Stimulated activated CD4-positive, alpha-beta T cell treated with anti-CD3 and anti-CD28 coated beads, Interleukin-2, amount 100 ng/mL, for 48 hours (primary cell): ENCODE measurements at places on chromosomes 13 and 19.

GRCh38 chr19:57870225-57870624 lies 18.6 kb downstream of the ZNF814 start:
- DNase-seq = no peak

DNA sequence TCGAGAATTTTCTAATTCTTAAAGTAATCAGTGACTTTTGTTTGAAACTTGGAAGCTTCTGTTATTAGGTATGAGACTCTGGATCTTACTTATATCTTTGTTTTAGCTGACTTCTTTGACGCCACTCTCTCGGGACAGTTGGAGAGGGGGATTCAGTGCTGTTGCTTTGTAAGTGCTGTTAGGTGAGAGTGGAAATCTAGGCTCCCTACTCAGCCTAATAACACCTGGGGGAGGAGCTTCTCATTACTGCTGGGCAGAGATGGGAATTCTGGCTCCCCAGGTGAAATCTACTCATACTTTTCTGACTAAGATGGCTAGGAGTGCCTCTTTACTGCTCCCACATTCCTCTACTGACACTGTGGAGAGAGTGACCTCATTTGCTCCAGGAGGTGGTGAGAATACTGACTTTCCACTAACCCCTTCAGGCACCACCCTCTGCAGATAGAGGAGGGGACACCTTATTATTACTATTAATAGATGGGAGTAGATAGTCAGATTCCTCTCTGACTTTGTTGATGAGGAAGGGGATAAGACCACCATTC lies 324.9 kb upstream of the SPRY2 start:
- no peak for DNase-seq

- DNase-seq = no peak
These were observed 102.7 kb downstream of the KDM4B start for GRCh38 chr19:5071579-5071978.

DNA sequence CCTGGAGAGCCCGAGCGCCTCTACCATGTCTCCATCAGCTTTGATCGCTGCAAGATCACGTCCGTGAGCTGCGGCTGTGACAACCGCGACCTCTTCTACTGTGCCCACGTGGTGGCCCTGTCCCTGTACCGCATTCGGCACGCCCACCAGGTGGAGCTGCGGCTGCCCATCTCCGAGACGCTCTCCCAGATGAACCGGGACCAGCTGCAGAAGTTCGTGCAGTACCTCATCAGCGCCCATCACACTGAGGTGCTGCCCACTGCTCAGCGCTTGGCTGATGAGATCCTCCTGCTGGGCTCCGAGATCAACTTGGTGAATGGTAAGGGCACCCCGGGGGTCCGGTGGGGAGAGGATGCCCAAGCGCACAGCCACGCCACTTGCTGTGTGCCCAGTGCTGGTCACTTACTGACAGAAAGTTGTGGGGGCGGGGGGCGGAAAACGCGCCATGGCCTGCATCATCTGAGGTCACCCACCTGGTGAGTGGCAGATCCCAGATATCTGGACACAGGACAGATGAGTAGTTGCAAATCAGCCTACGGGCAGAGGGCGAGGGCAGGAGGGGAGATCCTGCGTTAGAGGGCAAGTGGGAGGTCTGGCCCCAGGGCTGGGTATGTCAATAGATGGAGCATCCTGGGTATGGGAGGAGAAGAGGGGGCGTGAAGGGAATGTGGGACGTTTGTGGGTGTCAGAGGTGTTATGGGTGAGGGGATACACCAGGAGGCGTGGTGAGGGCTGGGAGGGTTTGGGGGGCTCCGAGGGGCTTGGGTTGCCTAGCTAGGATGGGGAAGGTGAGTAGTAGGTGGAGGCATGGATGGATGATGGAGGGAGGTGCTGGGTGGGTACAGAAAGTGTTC lies 9.8 kb downstream of the ZSWIM4 start:
- no peak for DNase-seq

DNA sequence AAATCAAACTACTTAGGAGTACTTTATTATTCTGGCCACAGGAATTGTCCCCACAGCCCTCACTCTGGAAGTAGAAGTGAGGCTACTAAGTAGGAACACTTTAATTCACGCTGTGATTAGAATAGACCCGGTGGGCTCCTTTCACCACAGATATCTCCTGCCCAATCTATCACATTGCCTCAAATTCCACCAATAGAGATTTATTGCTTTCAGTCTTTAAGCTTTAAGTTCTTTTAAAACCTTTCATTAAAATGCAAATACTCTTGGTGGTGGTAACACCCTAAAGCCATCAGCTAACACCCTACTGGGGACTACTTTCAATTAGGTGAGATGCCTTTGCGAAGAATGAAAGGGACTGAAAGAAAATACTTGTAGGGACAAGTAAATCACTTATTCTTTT lies 181.9 kb downstream of the DACH1 start:
- DNase-seq = no peak

- DNase-seq = no peak
These were observed 1202.8 kb downstream of the DIAPH3 start for GRCh38 chr13:58960888-58961287.

- DNase-seq = no peak
These were observed 145.2 kb downstream of the USP12 start for GRCh38 chr13:27026396-27026795.

- no peak for DNase-seq
These were observed 9.9 kb upstream of the NCR1 start for GRCh38 chr19:54896036-54896435.

- no peak for DNase-seq
These were observed 17.7 kb downstream of the GPC6 start for GRCh38 chr13:93244141-93244917.

- DNase-seq = no peak
These were observed 6.2 kb upstream of the SDHAF1 start for GRCh38 chr19:35988824-35989223.

GRCh38 chr19:13849991-13850909 lies 26.7 kb upstream of the NANOS3 start:
- peak; percentile 67 for DNase-seq

DNA sequence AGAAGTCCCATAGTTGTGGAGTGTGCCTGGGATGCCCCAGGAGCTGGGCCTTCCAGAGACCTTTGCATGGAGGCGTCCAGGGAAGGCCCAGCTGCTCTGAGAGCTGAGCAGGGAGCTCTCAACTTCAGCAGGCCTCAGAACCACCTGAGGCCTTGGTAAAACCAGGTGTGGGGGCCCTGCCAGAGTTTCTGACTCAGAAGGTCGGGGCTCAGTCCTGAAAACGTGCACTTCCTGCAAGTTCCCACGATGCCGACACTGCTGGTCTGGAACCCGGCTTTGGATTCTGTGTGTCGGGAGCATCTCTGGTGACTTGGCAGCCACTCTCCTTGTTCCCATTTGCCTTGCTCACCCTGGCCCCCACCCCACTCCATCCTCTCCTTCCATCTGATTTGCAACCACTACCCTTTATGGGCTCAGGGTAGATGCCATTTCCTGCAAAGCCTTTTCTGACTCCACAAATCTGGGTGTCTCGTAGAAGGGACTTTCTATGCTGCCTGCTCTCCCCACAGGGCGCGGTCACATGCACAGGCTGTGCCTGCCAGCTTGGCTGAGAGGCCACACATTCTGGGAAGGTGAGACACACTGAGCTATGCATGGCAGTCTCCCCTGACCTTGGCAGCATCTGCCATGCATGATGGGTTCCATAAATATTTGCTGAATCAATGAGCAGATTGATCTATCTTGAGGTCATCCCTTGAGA lies 244.7 kb downstream of the COL4A1 start:
- no peak for DNase-seq

DNA sequence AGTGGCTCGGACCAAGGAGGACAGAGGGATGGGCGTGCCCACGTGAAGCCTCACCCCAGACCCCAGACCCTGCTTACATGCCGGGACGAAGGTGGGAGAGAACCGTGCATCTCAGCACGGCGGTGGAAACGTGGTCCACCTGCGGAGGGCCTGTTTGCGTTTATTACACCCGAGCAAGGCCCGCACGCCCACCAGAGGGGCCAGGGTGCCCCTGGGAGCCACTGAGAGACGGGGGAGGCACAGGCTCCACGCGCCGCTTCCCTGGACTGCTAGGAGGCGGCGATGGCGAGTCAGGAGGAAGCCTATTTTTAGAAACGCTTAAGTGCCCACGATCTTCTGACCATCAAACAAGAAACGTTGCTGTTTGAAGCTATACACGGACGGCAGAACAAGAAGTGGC lies 80.7 kb downstream of the ATP11A start:
- DNase-seq = no peak

GRCh38 chr19:40452016-40452415 lies 7.9 kb upstream of the SERTAD3 start:
- DNase-seq = no peak

DNA sequence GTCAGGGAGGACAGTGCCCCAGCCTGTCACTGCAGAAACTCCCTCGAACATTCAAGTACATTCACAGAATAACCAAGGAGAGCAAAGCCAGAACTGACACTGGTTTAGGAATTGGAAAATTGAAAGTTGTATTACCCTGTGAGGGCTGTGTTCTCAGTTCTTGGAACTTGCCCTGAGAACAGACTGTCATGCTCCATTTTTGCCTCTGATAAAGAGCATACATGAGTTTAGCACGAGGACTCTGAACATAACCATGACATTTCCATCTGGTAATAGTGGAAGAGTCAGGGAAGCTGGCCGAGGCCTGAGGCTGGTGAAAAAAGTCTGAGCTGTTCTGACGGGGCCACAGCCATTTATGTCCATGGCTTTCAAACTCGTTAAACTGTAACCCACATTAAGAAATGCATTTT lies 15.2 kb upstream of the SLC25A30 start:
- no peak for DNase-seq

- DNase-seq = no peak
These were observed 38.7 kb downstream of the HTR2A start for GRCh38 chr13:46858163-46858562.

DNA sequence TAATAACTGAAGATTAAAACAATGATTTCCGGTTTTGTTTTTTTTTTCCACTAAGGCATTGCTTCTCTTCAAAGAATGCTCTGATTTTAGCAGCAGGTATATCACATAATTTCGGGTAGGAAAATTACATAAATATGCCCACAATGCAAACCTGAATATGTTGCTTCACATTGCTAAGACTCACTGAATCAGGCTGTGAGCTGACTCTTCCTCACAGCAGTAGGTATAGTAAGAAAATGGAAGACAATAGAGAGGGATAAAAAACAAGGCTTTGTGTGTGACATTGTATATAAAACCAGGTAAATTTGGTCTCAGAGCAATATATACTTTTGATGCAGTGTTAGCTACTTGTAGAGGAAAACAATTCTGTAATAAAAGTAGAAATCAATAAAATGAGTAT lies 1355.0 kb downstream of the OLFM4 start:
- no peak for DNase-seq

DNA sequence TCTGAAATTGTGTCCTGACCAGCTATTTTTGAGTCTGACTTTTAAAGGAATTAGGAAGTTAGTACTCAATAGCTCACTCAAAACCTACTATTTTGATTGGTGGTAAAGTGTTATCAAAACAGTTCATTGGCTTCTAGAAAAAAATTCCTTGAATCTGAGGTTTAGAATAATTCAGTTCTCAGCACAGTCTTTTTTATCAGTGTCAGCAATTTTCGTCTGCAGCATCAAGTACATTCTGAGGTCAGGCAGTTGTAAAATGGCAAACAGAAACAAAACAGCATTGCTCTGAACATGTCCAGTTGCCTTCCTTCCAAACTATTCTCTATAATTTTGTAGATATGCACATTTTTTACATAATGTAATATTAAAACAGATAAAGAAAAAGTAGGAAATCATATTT lies 1644.1 kb downstream of the SLITRK5 start:
- no peak for DNase-seq

DNA sequence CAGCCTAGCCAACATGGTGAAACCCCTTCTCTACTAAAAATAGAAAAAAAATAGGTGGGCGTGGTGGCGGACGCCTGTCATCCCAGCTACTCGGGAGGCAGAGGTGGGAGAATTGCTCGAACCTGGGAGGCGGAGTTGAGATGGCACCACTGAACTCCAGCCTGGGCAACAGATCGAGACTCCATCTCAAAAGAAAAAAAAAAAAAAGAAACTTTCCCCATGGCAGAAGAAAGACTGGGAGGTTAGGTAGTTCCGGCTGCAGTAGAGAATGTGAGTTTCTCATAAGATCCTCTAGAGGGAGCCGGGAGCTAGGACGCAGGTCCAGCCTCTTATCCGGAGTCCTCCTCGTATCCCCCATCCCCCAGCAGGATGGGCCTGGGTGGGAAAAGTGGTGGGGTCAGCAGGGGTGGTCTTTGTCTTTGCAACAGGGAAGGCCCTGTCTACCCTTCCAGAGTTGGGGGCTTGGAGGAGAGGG lies 13.2 kb upstream of the CREB3L3 start:
- DNase-seq = no peak

- DNase-seq = no peak
These were observed 17.9 kb upstream of the EPHX3 start for GRCh38 chr19:15249972-15250639.

- no peak for DNase-seq
These were observed 47.5 kb downstream of the DCT start for GRCh38 chr13:94431987-94432386.

- no peak for DNase-seq
These were observed 279.5 kb upstream of the PCDH20 start for GRCh38 chr13:61695147-61695546.

DNA sequence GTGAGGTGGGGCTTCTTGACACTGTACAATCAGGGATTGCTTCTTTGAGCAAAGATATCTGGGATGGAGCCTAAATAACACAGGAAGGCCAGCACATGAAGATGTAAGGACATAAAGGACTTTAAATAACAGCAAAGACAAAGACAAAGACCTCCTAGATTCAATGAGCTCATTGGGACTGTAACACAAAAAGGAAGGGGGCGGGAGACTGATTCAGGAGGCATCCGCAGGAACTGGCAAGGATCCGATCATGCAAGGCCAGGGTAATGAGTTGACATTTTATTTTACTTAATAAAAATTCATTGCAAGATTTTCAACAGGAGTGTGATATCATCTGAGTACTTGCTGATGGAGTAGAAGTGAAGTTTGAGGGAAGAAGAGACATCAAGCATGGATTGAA lies 121.5 kb downstream of the LHFPL6 start:
- no peak for DNase-seq

DNA sequence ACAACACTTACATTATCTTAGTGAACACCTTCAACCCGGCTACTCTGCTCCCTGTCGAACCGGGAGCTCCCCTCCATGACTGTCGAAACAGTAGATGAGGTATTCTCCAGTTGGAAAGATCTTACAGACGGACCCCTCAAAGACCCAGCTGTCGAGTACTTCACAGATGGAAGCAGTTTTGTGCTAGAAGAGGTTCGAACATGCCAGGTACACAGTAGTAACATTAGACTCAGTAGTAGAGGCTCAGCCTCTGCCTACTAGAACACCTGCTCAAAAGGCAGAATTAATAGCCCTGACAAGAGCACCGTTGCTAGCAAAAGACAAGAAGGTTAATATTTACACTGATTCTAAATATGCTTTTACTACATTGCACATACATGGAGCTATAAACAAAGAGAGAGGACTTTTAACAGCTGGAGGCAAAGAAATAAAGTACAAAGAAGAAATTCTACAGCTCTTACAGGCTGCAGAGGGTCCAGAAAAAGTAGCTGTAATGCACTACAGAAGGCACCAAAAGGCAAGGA lies 13.6 kb upstream of the SLC15A1 start:
- DNase-seq = no peak

GRCh38 chr19:6608940-6609339 lies 18.0 kb upstream of the CD70 start:
- DNase-seq = no peak

GRCh38 chr19:49413348-49413747 lies 9.9 kb downstream of the PTH2 start:
- DNase-seq = no peak

- DNase-seq = no peak
These were observed 3.8 kb downstream of the COMMD6 start for GRCh38 chr13:75533861-75534260.

- DNase-seq = no peak
These were observed 7.6 kb upstream of the MLLT1 start for GRCh38 chr19:6287269-6287885.

GRCh38 chr13:64672751-64673150 lies 2557.4 kb downstream of the PCDH9 start:
- no peak for DNase-seq
